ENCODE measurements at places on chromosomes 16 and 17.
A peak's percentile ranks its signal among the peaks of the same experiment; 100 is the strongest.

DNA sequence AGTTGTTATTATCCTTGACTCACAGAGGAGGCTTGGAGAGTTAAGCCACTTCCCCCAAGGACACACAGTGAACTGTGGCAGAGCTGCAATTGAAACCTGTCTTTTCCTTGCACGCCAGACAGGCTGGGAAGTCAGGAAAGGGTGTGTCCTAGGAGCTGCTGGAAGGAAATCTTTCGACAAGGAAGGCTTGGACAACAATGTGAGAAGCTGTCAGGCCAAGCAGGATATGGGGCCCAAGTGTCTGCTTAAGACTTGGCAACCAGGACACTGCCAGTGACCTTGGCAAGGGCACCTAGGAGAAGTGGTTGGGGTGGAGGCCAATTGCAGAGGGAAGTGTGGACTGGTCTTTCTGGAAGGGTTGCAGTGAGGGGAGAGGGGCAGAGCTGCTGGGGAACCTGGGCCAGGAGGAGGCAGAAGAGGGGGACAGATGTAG lies 2.1 kb upstream of the CAMKK1 start:
- no peak for DNase-seq

DNA sequence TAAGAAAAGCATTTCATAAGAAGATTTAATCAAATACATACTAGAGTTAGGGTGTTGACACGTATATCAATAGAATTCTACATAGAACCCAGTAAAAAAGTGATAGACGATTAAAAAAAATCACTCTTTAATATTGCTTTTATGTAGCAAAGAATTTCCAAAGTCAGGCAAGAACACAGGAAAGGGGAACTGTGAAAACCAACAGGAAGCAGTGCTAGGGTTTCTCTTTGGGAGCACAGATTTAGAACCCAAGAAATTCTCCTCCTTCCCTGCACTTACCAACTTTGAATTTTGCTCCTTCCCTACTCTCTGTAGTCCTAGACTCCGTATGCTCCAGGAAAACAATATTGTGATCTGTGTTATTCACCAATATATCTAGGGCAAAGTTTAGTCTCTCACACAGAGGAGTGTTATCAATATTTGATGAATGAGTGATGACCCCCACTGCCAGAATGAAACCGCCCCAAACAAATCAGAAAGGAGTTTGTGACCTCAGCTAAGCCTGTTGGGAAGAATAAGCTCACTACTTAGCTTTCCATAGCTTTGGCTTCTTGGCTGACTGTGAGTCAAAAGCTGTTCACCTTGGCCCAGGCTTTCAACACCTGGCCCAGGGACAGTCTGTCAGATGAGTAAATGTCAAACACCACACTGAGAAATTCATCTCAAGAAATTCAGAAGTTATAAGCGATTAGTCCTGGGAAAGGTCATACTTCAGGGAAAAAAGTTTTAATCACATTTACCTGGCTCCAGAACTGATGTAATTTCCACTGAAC lies 8.6 kb downstream of the RFWD3 start:
- DNase-seq = no peak

DNA sequence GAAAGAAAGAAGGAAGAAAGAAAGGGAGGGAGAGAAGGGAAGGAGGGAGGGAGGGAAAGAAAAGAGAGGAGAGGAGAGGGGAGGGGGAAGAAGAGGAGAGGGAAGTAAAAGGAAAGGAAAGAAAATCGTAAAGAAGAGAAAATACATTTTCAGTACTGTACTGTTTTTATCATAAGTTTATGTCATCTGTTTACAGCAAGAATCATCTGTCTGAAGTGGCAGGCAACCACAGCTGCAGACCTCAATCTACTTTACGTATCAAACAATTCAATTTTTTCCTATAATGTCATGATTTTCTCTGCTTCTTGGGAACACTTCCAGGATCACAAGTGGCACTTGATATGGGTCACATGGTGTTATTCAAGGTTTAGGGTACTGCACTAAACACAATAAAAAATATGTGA lies 58.3 kb downstream of the USP32 start:
- DNase-seq = no peak

DNA sequence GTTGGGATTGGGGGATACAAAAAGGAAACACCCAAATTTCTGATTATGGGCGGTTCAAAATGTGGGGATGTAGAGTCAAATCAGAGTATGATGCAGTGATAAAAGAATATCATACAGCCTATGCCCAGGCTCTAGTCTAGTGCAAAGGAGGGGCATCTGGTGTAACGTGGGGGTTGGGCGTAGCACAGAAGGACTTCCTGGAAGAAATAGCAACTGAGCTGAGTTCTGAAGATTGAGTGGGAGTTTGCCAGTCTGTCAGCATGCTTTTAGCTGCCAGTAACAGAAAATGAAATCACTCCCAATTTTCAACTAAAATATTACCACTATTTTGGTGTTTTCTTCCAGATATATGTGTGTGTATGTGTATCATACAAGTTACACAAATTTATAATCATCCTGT lies 196.9 kb downstream of the SPECC1 start:
- DNase-seq = no peak

DNA sequence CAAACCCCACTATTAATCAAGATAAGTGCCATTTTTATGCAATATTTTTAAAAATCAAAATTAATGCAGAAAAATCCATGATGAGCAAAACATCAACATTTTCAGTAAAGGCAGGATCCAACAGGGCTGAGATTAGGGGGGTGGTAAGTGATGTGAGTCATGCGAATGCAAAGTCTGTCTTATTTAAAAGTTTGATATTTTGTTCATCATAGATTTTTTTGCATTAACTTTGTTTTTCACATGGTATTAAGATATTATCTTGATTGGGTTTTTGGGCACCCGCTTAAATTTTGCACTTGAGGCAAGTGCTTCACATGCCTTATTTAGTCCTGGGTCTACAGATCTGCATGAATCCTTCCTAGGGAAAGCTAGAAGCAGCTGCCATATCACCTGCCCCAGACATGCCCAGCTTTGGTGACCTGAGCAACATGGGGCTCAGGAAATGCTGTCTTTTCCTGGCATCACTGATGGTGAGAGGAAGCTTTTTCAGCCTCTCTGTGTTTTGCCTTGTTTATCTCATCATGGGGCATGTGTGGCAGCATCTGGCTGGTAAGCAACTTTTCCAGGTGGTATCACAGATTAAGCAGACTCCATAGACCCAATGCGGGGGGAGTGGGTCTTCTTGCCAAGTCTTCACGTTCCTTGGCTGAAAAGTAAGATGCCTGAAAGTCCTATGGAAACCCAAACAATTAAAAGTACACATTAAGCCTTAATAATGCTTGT lies 57.6 kb upstream of the NFAT5 start:
- no peak for DNase-seq

- no peak for DNase-seq
Observed at GRCh38 chr16:25126820-25127232, 15.3 kb downstream of the LCMT1 start.

DNA sequence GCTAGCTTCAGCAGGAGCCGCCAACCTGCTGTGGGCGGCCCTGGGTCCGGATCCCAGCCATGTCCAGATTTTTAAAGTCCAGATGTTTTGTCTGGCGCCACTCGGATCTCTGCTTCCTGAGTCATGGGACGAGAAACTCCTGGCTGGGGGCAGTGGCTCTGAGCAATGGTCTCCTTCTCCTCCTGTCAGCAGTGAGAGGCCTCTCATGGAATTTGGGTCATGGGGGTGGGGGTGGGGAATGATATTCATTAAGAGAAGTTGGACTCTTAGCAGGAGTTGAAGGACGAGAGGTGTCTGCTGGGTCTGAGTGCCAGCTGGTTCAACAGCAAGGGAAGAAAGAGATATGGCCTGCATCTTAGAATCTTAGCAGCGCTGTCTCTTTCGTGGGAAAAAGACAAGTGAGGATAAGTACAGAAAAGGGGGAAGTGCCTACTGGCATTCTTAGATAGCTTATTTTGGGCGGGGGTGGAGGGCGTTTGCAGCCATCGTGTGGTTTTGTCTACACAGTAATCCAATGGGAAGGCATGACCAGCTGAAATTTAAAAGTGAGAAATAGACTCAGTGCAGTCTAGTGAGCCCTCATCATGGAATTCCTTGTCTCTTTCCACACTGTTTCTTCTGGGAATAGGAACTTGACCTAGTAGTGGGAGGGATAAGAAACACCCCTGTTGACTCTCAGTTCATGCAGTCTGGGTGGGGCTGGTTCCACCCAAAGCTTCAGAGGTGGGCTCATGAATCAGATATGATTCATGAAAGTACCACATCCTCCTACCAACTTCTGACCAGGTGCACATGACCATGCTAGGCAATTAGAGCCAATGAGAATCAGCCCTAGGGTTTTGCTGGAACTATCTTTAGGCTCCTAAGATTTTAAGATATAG lies 80.5 kb downstream of the MYH13 start:
- no peak for DNase-seq

DNA sequence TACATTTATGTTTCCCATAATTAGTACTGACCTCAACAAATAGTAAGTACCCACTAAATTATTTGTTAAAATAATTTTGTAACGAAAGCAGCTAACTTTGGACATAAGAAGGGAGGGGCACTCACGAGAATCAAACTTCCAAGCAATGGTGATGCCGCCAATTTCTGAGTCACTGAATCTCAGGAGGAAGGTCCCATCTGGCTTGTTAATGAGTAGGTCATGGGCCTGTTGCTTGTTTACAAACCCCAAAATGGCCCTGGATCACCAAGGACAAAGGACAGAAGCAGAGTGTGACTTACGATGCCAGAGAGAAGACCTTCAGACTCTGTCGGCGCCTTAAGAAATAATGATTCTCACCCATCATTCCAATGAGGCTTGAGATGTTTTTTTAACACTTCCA lies 15.8 kb upstream of the GHDC start:
- no peak for DNase-seq

GRCh38 chr16:62068747-62069146 lies 32.5 kb upstream of the CDH8 start:
- DNase-seq = no peak

DNA sequence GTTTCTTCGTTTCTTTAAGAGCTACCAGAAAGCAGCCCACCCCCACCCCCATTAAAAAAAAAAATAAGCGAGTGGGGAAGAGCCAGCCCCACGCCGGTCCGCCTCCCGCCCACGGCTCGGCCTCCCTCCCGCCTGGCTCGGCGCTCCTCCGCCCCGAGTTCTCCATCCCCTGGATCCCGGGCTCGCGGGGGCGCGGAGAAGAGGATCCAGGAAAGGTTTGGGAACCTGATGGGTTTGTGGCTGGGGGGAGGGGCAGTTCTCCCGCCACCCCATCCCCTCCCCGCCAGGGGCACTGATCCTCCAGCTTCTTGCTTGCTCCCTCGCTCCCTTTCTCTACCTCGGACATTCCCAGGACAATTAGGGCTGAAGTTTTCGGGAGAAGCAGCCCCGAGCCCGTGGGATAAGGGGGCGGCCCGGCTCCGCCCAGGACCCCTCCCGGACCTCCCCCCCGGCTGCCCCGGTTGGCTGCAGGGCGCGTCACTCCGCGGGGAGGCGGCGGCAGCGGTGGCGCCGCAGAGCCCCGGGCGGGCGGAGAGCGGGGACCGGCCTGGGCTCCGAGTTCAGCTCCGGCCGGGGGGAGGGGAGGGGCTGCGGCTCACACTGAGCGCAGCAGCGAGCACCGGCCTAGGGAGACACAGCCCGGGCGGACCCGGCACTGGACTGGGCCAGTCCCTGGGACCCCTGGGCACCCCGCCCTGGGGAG lies 1.0 kb upstream of the SALL1 start:
- DNase-seq = peak; percentile 88

GRCh38 chr17:51818777-51819176 lies 339.7 kb downstream of the CA10 start:
- DNase-seq = no peak

DNA sequence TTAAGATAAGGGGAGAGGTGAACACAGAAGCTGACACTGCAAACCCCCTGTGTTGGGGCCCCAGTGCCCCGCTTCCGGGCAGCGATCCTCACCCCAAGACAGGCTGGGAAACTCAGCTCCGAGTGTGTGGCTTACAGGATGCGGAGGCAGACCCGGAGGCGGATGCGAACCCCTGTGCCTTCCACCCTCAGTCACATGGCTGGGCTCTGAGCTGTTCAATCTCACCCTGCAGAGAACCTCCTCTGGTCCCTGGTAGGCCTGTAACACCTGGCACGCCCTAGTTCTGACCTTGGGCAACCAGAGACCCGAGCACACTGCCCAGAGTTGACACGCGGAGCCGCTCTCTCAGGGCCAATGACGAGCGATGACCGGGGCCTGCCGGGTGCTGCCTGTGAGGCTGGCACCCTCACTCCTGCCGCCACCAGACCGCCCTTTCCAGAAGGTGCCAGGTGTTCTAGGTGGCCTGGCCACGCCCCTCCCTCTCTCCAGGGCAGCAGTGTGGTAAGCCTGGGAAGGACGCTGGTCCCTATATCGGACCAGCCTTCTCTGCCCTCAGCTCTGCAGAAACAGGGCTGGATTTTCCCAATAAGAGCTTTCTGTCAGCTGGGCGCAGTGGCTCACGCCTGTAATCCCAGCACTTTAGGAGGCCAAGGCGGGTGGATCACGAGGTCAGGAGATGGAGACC lies 23.3 kb downstream of the MEAK7 start:
- peak; percentile 7 for DNase-seq

DNA sequence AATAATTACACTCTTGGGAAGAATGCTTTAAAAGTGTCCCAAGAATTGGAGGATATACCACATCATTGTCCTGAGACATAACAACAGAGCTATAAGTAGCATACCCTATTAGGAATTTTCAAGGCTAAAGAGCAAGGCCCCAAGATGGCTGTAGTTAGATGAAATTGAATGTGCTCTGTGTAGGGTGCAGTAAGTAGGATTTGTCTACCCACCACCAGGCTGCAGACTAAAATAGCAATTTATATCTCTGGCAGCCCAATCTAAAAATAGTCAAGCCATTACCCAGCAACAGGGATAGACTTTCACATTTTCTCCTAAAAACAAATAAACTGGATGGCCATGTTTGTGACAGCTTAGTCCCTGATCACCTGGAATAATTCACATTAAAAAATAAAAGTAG lies 5.6 kb downstream of the MMD start:
- no peak for DNase-seq

DNA sequence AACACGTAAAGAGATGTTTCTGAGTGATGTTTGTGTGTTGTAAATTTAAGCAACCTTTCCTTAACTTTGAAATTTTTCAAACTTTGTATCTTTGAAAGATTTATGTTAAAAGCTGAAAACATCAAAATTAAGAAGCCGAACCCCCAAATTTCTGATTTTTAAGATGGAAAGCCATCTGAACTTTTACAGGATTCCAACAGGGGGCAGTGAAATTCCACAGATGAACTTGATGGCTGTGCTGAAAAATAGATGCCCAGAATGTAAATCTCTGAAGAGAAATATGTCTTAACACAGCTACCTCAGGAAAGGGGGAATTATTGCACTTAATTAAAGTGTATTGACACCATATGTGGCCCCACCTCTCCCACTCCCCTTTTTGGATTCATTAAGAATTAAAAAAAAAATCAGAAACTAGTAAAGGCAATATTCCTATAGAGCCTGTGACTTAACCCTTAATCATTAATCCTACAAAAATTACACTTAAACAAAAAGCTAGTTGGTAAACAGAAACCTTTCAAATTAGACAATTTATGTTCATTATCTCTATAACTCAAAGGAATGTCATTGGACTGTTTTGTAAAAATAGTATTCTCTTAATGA lies 597.9 kb downstream of the KCNJ2 start:
- no peak for DNase-seq
